Iris pigment epithelial cell (primary cell): ENCODE measurements at places on chromosomes 3 and 15.
A peak's percentile ranks its signal among the peaks of the same experiment; 100 is the strongest.

GRCh38 chr3:55592572-55592971 is 105.5 kb upstream of the WNT5A start:
- DNase-seq: peak; percentile 45

DNA sequence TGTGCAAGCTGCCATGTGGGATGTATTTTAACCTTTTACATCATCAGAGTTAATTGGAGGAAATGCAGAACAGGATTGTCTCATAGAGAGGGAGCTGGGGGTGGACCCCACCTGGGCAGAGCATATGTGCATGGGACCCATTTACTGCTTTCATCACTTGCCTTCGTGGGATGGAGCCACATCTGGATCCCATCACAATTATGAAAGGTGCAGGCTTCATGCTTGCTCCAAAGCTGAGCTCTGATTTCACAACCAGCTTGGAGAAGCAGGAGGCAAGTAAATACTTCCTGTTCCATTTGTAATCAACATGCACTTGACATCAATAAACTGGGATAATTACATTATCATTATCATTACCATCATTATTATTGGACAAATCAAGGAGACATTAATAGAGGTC is 161.9 kb downstream of the ALDH1A2 start:
- DNase-seq: no peak

- DNase-seq: peak; percentile 74
Measured at GRCh38 chr3:133941415-133941821, 45.7 kb upstream of the RAB6B start.

DNA sequence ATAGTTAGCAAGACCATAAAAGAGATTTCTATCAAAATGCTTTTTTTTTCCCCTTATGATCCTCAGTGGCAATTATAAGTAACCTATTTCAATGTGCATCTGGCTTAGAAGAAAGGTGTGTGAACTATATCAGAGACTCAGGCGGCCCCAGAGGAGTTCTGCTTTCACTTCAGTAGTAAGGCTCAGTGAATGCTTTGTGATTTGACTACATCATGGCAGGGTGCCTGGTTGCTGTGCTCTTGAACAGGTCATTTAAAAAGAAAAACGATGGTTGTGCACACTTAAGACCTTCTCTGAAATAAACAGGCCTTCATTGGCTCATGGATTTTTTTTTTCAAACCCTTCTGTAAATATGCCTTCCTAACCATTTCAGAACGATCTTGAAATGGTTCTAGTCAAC is 400.4 kb upstream of the RARB start:
- no peak for DNase-seq

- DNase-seq: peak; percentile 57
Measured at GRCh38 chr3:156382458-156383346, 172.2 kb downstream of the SSR3 start.

DNA sequence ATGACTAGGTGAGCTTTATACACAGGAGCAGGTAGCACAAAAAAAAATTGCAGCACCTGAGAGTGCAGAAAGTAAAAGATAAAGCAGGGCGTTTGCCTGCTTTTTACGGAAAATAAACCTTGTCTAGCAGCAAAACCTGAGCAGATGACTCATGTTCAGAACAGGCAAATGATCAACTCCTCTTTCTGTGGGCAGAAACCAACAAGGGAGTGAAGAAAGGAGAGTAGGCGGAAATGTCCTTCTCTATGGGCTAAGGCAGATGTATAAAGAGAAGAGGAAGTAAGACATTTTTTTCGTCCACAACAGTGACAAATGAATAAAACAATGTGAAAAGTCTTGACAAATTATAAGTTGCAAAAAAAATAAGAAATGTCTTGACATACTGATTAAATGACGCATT is 24.5 kb upstream of the GMNC start:
- no peak for DNase-seq
